ENCODE measurements at places on chromosomes 16 and 17.

- DNase-seq: no peak
These were observed 2.1 kb upstream of the CEP295NL start for GRCh38 chr17:78905116-78905515.

GRCh38 chr16:54143934-54144571, 142.5 kb downstream of the IRX3 start:
- DNase-seq: no peak

DNA sequence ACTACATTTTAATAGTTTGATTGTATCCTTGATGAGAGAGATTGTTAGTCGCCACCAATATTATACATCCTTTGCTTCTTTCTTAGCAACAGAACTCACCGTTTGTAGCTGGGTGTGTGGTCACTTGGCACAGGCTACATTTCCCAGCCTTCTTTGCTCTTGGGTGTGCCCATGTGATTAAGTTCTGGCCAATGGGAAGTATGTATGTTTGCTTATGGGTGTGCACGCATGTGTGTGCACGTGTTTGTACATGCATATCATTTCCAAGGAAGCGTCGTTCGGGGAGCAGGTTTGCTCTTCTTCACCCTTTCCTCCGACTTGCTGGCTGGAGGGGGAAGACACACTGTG, 4.4 kb upstream of the SEC14L1 start:
- DNase-seq: no peak

DNA sequence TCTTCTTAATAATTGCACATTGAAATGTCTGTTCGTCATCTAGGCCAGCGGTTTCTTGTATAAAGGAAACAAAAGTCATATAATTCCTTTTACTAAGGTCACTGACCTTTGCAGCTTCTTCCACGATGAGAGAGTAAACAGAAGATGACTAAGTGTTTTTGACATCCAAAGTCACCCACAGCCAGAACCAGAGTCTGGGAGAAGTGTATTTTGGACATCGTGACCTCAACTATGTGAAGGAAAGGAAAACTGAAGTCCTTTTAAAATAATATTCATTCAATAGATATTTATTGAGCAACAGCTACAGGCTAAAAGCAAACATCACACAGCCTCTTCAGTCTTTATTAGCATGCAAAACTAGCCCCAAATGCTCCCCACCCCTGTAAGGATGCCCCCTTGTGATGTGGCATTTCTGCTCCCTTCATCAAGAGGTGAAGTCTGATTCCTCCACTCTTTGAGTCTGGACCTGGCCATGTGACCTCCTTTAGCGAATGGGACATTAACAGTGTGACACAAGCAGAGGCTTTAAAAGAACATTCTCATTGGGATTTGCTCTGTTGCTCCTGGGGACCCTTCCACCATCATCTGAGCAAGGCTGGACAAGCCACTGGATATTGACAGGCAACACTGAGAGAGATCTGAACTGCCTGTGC, 8.1 kb upstream of the PMP22 start:
- DNase-seq: no peak

GRCh38 chr17:50840311-50840851, 5.0 kb downstream of the WFIKKN2 start:
- DNase-seq: no peak

DNA sequence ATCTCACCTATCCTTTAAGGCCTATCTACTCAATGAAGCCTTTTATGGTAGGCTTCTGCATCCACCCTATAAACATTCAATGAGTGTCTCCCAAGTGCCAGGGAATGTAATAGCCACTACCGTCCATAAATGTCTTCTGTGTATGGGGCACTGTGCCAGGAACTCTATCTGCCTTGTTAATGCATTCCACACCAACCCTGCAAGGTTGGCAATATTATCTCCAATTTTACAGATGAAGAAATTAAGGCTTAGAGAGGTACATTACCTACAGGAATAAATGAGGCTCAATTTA, 20.0 kb downstream of the MAP3K14 start:
- DNase-seq: no peak

DNA sequence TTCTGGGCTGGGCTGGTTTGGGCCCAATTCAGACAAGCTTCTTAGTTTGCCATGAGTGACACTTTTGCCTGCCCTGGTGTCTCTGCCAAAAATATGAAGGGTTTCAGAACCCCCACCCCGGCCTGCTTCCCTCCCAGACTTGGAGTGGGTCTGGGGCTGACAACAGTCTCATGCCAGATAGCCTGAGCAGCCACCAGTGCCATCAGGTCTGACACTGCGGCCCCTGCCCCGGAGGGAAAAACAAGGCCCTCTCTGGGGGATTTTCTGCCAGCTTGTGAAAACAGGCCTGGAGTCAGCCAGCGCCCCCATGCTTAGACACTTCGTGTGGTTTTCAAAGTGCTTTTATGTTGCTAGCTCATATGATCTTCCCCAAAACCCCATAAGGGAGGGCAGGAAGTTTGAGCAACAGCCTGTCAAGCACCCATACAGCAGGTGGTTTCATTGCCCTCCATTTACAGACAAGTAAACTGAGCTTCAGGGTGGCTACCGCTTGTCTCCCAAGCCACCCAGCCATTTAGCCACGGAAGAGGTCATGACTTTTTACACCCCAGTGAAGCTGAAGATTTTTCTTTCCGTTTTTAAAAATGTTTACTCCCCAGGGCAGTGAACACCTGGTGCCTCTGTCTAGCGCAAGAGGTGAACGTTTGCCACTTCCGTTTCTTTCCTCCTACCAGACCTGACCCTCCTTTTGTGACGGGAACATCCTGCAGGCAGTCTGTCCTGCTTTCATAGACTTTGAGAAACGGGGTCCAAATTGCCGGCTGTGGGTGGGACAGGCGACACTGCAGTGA, 300.6 kb downstream of the SEC14L1 start:
- no peak for DNase-seq

DNA sequence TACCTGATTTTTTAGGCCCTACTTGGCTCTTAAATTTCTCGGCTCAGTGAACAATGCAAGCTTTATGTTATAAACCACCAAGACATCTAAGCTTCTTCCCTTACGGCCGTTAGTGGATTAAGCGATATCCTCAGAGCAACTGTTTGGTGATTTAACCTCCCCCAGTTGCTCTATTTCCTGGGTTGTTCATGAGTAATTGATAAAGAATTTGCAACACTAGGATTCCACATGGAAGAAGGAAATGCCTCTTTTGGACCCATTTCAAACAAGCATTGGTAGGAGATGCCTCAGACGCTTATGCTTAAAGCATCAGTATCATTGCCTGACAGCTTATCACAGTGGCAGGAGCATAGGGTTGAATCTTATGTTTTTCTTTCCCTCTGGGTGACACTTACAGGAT, 65.3 kb downstream of the RBFOX1 start:
- peak; percentile 82 for DNase-seq

DNA sequence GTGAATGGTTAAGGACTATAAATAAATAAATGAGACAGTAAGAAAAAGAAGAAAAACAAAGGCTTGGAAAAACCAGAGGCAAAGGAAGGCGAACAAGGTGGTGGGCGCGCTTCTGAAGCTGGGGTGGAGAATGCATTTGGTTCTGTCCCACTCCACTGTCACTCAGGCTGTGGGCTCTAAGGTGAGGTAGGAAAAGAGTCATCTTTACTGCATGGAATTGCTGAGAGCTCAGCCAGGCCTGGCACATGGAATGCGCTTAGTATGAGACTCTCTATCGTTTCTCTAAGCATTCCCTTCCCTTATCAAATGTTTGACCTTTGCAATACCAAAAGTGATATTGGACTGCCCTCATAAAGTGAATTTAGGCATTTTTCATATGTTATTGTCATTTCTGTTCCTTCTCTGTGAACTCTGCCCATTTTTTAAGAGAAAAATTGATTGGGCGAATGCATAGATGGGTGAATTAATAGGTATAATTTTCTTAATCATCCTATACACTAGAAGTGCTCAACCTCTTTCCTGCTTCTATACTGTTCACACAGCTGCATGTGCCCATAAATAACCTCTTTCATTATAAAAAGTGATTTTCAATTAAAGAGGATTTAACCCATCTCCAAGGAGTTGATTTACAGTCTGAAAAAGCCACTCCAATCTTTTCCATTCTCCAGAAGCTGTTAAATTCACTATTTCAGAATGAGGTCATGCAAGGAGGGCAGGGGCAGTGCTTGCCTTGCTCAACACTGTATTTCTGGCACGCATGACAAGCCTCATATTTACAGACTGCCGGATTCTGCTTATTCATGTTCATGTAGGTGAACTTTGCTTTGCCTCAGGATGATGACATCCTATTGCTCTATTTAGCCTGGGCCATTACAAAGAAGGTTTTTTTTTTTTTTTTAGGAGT, 87.7 kb downstream of the MYH10 start:
- DNase-seq: peak; percentile 8

DNA sequence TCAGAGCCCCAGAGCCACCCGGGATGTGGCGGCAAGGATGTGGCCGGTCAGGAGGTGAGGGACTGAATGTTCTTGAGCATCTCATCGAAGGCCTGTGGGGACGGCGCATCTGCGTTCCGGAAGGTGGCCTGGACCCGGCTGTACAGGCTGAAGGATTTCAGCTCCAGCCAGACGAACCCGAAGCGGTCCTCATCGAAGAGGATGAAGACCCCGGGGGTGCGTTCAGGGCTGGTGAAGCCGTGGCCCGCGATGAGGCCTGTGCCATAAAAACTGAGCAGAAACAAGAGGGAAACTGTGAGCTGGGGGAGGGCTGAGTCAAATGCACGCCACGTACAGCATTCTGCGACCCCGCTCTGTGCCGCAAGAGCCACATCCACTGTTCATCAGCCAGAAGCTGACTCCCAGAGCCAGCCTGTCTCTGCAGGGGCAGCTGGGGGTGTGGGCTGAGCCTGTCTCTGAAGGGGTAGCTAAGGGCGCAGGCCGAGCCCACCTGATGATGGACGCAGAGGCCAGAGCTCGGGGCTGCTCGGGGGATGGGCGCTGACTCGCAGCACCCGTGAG, 14.1 kb upstream of the C16orf95 start:
- no peak for DNase-seq

GRCh38 chr17:40445751-40446468, 2.7 kb downstream of the IGFBP4 start:
- no peak for DNase-seq

DNA sequence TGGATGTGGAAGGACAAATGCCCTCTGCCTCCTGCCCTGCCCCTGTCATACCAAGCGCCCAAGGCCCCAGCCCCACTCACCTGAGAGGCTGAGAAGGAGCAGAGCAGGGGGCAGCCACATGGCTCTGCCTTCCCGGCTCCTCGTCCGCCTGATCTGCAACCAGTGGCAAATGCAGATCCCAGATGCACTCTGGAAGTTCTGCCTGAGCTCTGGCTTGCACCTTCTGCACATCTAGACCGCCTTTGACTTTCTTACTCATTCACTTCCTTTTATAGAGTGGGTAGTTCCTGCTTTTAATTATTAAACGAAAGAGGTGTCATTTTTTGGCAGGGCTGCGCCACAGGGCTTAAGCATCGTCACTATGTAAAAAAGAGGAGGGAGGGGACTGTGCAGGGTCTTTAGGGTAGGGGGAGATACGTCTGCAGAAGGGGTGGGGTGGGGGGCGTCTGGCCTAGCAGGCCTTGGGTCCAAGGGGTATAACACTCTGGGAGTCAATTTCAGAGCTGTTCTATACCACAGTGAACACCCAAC, at the start of gene CD300LB:
CD300LB (minus strand) TSS at position 245 of the 531 bp plus-strand sequence; CDS start at position 120, 125 bp downstream.
- DNase-seq: no peak

DNA sequence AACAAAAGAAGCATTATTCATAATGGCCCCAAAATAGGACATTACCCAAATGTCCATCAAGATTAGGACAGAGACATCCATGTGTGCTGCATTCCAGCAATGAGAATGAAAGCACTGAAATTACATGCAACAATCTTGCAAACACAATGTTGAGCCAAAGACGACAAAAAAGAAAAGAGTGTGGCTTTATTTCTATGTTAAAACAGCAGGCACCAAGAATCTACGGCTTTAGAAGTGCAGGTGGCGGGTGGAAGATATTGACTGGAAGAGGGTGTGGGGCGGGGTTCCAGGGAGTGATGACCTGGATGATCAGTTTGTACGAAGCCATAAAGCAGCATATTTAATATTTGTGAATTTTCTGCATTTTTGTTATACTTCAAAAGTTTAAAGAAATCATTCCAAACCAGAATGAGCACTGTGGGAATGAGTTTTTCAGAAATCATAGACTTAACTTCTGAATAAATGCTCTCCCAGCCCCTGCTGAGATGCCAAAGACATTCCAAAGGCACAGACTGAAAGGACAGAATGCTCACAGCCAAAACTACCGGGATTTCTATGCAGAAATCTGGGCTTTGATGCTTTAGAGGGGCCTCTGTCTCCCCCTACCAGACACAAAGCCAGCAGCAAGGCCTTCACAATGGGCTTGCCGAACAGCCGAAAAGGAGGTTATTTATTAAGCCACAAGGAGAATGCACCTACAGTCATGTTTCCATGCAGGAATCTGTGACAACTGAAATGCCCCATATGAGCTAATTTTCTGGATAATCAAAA, 361.6 kb downstream of the GRIN2A start:
- DNase-seq: no peak

GRCh38 chr16:48542020-48542473, 67.9 kb downstream of the N4BP1 start:
- no peak for DNase-seq

GRCh38 chr16:48354877-48355855, 30.0 kb downstream of the SIAH1 start:
- DNase-seq: no peak

- DNase-seq: no peak
These were observed 79.9 kb downstream of the TMC6 start for GRCh38 chr17:78048346-78049292.

DNA sequence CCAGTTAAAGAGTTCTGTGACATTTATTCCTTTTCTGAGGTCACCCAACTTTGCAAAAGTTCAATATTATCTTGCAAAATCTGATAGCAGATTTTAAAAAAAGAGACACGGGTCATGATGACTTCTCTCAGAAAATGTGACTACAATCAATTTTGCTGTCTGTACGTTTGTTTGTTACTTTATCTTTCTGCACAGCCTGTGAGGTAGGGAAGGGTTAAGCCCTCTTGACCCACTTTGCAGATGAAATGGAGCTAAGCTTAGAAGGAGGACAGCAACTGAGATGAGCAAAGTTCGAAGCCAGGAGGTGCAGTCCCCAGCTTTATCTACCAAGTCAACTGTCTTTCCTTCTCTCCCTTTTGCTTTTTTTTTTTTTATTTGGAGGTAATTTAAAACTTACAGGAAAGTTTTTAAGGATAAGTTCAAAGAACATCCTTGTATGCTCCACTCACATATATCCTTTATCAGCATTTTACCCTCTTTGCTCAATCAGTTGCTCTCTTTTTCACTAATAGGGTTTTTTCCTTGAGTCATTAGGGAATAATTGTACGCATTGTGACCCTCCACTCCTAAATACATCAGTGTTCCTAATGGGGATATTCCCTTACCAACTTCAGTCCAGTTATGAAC, 86.8 kb downstream of the MSI2 start:
- no peak for DNase-seq

DNA sequence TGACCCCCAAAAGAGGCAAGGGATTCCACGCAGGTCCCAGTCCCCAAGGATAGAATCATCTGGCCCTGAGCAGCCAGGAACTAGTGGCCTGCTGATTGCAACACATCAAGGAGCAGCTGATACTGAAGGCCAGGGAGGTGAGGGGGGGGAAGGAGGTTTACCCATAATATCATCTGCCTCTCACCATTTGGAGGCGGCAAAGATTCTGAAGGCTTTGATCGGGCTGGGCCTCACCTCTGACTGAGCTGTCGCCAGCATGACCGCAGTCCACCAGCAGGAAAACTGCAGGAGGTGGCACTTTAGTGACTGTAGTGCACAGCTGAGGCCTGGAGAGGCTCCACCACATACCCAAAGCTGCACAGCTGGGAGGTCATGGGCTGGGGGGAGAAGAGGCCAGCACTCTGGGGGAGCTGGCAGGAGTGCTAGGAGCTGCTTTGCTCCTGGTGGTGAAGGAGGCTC, 20.5 kb upstream of the ITGA3 start:
- DNase-seq: no peak

Measured in fibroblast of skin of left biceps (primary cell).